ENCODE measurements at places on chromosomes 13 and 19.

DNA sequence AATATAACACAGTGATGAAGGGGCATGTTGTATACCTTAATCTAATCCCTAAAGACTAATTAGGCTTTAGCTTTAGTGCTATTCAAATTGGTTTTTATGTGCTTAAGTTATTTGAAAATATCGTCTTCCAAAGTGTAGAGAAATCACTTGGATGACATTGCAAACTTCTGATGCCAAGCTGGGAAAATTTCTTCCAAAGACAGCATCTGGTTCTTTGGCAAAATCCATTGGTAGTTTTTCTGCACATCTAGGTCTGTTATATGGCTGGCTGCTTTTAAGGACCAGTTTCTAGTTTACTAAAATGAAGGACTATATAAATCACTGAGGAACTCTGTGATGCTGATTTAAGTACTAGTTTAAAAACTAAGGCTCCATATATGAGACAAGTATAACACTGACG lies 2362.3 kb downstream of the PCDH9 start:
- DNase-seq, result no peak

GRCh38 chr19:10315335-10316214 lies at the start of gene FDX2:
Gene FDX2 (minus strand): TSS chr19:10316015. CDS start chr19:10315996, 19 bp downstream.
- DNase-seq, result peak; percentile 72

DNA sequence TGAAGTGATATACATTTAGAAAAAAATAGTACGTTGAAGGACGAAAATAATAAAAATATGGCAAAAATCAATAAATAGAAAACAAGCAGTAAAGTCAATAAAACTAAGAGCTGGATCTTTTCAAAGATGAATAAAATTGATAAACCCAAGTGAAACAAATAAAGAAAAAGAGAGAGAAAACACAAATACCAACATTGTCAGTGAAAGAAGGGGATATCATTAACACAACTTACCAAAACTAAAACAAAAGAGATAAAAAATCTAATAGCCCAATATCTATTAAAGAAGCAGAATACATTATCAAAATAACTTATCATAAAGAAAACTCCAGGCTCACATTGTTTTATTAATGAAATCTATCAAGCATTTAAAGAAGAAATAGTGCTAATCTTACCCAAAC lies 675.1 kb downstream of the UQCRFS1 start:
- no peak for DNase-seq

- DNase-seq, result no peak
Observed at GRCh38 chr19:44055870-44056269, 4.0 kb downstream of the ZNF223 start.

DNA sequence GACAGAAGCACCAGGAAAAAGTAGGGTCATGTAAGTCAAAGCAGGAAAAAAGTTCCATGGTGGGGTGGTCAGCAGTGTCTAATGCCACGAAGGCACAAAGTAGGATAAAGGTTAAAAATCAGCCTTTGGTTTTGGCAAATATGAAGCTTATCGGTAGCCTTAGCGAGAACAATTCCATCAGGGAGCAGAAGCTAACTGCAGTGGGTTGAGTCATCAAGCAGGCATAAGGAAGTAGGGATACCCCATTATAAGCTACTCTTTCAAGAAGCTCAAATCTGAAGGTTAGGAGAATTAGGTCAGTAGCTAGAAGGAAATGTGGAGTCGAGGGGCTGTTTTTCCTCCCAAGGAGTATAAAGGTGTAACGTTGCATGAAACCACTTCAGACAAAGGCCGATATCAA lies 57.5 kb upstream of the USPL1 start:
- DNase-seq, result no peak

DNA sequence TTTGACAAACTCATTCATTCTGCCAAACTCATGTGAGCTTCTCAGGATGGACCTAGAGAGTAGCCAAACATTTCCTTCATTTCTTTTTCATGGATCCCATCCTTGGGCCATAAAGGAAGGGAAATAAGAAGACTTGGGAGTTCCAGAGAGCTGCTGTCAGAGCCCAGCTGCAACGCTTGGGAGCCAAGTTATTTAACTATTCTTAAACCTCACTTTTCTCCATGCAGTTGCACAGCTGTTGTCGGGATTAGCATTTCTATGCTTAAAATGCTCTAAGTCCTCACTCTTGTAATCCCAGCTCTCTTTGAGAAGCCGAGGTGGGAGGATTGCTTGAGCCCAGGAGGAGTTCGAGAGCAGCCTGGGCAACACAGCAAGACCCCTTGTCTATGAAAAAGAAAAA lies 11.7 kb upstream of the CASP14 start:
- DNase-seq, result no peak

- no peak for DNase-seq
Observed at GRCh38 chr19:55494172-55494761, 6.0 kb downstream of the SSC5D start.

DNA sequence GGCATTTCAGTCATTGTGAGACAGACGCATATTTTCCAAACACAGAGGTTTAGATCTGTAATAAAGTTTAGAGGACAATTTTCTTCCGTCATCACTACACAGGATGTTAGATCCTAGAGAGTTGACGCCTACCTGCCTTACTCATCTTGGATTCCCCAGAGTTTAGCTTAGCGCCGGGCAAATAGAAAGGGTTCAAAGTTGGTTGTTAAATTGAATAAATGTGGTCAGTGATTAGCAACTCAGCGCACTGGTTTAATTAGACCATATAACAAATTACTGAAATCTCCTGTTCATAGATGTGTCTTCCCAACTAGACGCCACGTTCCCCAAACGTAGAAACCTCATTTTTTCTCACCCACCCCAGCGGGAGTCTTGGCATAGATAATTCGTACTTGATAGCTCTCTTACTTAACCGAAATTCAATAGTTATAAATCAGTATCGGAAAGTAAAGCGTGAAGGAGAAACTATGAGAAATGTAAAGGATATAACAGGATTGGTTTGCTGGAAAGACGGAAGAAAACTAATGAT lies 726 bp upstream of the UFM1 start:
- DNase-seq, result no peak

Data from hypothalamus (tissue), 51 donors.